ENCODE measurements at places on chromosomes 4 and X.

DNA sequence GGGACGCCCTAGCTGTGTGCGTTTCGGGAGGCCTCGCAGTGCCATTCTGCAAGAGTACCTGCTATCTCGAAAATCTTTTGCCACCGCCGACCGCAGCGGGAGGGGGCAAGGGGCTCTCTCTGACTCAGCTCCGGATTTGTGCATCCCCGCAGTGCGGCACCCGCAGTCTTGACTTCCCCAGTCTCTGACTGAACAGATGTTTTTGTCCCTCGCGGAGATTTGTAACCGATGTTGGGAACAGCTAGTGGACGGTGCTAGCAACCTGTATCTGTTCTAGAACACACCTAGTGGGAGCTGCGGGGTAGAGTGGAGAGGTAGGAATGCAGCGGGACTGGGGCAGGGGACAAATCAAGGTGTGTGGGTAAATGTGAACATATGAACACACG, 17.2 kb downstream of the NKX6-1 start:
- no peak for DNase-seq

GRCh38 chr4:41144812-41145211, 69.5 kb downstream of the APBB2 start:
- DNase-seq, result no peak

DNA sequence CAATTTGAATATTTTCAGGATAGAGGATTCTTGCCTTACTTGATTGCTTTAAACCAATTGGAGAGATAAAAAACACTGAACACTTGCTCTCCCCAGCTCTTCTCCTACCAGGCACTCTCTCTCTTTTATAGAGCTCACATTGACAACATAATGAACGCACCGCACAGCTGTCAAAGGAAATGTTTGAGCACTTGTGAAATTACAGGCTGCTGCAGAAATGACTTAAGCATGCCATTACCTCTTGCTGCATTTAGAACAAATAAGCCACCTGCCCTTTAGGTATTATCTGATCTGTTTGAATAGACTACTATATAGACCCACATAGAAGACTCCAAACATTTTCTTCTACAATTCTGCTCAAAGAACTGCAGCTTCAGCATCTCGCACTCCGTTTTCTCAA, 227.7 kb downstream of the C4orf33 start:
- no peak for DNase-seq

DNA sequence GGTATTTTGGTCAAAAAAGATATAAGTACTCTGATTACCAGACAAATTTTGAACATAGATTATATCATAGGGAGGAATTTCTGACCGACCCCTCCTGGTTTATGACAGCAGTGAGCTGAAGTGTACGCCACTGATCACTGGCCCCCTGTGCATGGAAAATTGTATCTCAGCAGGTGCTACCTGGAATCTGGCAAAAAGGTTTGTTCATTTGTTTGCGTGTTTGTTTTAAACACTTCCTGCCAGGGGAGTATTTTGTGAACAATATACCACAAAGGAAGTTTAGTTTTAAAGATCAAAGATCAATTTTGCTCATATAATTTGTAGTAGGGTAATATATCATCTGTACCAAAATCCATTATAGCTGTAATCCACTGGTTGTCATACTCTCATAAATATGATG, 219.7 kb upstream of the TENM3 start:
- DNase-seq, result no peak

DNA sequence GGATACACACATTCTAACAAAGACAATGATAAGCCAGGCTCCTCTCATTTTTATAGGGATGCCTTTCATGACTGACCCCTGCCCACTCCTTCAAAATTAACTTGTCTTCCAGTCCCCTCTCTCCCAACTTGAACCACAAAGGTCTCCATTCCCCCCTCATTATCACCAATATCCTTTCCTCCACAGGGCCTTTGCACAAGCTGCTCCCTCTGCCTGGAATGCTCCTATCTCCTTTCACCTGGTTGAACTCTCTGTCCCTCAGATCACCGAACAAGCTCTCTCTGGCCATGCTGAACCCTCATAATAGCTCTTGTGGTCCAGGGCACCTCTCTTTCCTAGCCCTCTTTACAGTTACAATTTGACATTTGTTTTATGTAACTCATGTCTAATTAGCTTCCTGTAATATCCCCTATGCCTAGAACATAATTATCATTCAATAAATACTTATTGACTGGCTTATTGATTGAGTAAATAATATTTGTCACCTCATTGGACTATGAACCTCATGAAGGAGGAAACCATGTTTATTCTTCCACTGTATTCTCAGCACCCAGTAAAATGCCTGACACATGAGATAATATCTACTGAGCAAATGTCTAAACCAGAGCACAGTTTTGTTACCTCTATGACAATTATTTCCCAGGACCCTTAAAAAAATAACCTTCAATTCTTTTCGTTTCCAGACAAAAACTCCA, 266.3 kb upstream of the RASGEF1B start:
- DNase-seq, result no peak

GRCh38 chr4:175935016-175935661, 123.1 kb upstream of the GPM6A start:
- DNase-seq, result no peak

- no peak for DNase-seq
Observed at GRCh38 chr4:159413306-159413943, 310.5 kb downstream of the RAPGEF2 start.

GRCh38 chr4:104879367-104879766, 267.3 kb upstream of the TET2 start:
- DNase-seq, result no peak

- no peak for DNase-seq
Observed at GRCh38 chrX:118131336-118131735, 14.7 kb upstream of the KLHL13 start.

DNA sequence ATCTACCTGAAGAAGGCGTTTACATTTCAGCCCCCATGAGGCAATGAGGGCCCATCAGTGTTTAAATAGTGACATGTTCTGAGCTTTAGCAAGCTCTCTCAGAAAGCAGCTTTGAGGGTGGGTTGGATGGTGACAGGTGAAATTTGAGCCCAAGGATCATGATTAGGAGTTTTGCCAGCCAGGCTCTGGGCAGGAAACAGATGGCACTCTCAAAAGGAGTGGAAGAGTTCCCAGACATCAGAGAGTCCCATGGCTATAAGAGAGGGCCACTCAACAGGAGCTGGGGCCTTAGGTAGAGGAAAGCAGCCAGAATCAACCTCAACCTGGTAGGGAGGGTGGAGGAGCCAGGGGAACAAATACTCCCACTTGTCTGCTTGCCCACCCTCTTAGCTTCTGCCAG, 499.8 kb downstream of the MID1IP1 start:
- DNase-seq, result no peak

- no peak for DNase-seq
Observed at GRCh38 chrX:77431227-77431626, 16.0 kb upstream of the FGF16 start.

DNA sequence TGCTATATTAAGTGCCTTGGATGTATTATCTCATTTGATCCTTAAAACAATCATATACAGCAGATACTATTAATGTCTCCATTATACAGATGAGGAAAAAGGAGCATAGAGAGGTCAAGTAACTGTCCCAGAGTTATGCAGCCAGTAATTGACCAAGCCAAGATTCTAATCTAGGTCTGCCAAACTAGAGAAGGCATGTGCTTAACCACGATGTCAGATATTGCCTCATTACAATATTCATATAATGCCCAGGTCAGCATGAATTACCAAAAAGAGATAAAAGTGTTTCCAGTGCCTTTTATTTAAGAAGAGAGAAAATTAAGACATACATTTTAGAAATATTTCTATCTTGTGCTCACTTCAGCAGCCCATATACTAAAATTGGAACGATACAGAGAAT, 7.1 kb downstream of the ARHGEF6 start:
- DNase-seq, result no peak

GRCh38 chr4:147542229-147542990, 61.5 kb downstream of the EDNRA start:
- no peak for DNase-seq

GRCh38 chrX:143664302-143664701, 28.4 kb upstream of the SLITRK4 start:
- DNase-seq, result no peak

DNA sequence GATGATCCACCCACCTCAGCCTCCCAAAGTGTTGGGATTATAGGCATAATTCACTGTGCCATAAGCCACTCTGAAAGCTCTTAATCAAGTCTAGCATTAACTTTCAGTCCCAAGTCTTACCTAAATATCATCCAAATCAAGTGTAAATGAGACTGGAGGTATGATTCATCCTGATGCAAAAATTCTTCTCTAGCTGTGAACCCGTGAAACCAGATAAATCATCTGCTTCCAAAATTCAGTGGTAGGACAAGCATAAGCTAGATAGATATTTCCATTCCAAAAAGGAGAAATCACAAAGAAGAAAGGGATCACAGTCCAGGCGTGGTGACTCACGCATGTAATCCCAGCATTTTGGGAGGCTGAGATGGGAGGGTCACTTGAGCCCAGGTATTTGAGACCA, 8.8 kb upstream of the TBC1D25 start:
- DNase-seq, result no peak

GRCh38 chr4:80897537-80898303, 132.8 kb upstream of the BMP3 start:
- DNase-seq, result no peak

DNA sequence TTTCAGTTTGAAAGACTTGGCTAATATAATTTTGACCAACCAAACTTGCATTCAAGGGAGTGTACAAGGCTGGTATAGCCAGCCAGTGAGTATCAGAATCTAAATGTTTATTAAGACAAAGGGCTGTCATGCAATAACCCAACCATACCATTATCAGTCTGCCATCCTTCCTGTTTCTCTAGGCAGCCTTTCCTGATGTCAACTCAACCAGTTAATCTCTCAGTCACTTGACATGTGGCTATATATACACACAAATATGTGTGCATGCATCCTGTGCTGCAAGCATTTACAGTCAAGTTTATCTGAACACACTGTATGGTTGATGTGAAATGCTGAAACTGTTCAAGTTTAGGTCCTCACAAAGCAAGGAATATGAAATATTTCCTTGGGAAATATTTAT, 17.2 kb downstream of the BTK start:
- DNase-seq, result peak; percentile 84

GRCh38 chr4:182085051-182085480, 158.1 kb upstream of the TENM3 start:
- no peak for DNase-seq

DNA sequence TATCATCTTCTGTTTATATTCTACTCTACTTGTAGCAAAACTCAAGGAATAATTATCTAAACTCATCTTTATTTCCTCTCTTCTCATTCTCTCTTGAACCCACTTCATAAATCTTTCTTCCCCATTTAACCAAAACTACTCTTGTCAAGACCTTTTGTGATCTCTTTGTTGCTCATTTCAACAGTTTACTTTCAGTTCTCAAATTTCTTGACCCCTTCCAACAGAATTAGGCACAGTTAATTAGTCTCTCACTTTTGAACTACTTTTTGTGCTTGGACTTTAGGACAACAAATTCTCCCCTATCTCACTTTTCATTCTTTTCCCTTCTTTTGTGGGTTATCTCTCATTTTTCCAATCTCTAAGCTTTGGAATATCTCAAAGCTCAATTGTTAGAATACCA, 27.4 kb upstream of the CAMK2D start:
- no peak for DNase-seq

- DNase-seq, result no peak
Observed at GRCh38 chr4:183507925-183508696, 3.3 kb downstream of the ING2 start.

- no peak for DNase-seq
Observed at GRCh38 chr4:26787461-26788340, 72.9 kb upstream of the STIM2 start.

DNA sequence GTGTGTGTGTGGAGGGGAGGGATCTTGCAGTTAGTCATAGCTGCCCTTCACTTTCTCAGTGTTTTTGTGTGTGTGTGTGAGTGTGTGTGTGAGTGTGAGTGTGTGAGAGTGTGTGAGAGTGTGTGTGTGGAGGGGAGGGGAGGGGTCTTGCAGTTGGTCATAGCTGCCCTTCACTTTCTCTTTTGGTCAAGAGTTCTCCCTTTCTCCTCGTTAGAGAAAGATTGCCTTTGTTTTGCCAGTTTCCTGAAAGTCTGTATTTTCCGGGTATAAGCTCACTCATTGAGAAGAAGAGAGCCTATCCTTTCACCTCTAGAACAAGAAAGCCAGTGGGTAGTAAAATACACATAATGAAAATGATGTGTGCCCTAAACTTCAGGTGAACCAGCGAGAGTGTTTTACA, 75.2 kb upstream of the ENPP6 start:
- DNase-seq, result no peak

DNA sequence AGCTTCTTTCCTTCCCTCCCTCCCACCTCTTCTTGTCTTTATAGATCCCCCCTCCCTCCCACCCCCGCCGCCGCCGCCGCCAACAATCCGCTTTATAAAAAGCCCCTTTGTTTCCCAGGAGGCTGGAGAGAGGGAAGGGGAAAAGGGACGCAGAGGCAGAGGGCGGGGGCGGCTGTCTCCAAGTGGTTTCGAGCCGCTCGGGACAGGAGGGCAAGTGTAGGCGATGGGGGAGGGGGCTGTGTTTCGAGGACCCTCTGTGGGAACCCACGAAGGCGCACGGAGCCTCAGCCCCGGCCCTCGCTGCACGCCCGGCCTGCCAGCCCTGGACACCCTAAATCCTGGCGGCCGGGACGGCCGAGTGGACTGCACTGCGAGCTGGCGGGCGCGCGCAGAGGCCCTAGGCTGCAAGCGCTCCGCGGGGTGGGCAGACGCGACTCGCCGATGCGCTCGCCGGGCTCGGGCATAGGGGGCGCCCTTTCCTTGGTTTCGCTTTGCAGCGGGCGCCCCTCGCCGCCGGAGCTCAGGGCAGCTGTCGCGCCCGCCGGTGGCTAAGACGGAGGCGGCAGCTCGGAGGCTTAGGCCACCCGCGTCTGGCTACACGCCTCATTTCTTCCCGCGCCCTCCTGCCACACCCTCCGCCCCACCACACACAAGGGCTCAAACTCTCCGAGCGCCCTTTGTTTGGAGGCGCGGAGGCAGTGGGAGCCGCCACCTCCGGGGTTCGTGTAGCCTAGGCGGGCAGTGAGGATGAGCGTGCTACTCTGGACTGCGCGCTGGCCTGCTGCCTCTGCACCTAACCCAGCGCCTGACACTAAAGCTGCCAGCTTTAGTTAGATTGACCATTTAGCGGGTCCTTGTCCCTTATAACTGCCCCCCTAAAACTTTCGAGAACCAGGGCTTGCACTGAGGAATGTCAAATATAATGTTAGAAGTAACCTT, 2.2 kb downstream of the MAMLD1 start:
- DNase-seq, result peak; percentile 27

DNA sequence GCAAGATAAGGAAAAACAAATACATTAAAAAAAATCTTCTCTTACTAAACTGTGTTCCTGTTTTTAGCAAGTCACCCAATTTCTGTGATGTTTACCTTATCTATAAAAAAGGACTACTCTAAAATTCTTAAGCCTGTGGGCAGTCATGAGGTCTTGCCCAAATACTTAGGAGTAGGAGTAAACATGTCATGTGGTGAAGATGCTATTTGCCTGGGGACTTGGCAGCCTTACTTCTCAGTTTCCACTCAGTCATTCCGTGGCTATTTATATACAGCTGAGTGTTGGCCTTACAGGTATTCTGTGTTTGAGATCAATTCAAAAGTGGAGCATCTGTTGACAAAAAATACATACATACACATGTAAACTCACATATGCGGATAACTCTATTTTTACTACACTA, 89.9 kb upstream of the TLR2 start:
- no peak for DNase-seq
